ENCODE measurements at places on chromosomes 5 and 9. TPM values are rescaled to one million over a fixed set of nuclear protein-coding genes. Genes with fewer than 3 reads are reported as not detected.

Gene DBH
- not detected for total RNA-seq

Gene TRPM6
- 0.05 TPM for total RNA-seq

Gene F2RL1
- 16.7 TPM for total RNA-seq

Gene SERF1B
- total RNA-seq, result 34.0 TPM

Gene SEMA6A
- total RNA-seq, result 3.2 TPM

Gene LRRC19
- not detected for total RNA-seq

Gene PCDHA10
- 0.59 TPM for total RNA-seq

Gene ANKRD31
- 0.05 TPM for total RNA-seq

Gene CCL27
- not detected for total RNA-seq

Gene IFNA2
- total RNA-seq, result not detected

Gene SPAAR
- 2.5 TPM for total RNA-seq

Gene GPR21
- 0.19 TPM for total RNA-seq

Gene NSUN2
- 21.8 TPM for total RNA-seq

Gene ZNF462
- 9.5 TPM for total RNA-seq

Gene HRH2
- not detected for total RNA-seq

Gene PCDHGB3
- 3.2 TPM for total RNA-seq

Gene NDUFAF2
- total RNA-seq, result 45.3 TPM

Gene CDH12
- total RNA-seq, result not detected

Gene C9orf153
- total RNA-seq, result not detected

Gene SH3PXD2B
- 102 TPM for total RNA-seq

Gene HTR4
- total RNA-seq, result 0.44 TPM

Gene PCDHGC5
- 2.1 TPM for total RNA-seq
